ENCODE measurements at places on chromosomes 2 and 18. TPM values are rescaled to one million over a fixed set of nuclear protein-coding genes. Genes with fewer than 3 reads are reported as not detected.

The SERPINB13 gene
- total RNA-seq: not detected

The BCS1L gene
- total RNA-seq: 21.4 TPM

The GRB14 gene
- total RNA-seq: 20.2 TPM

The RIT2 gene
- not detected for total RNA-seq

The KIF3C gene
- 6.2 TPM for total RNA-seq

The AQP12B gene
- total RNA-seq: not detected

The CPO gene
- total RNA-seq: not detected

The VIT gene
- 0.46 TPM for total RNA-seq
